Activated CD4-positive, CD25-positive, alpha-beta regulatory T cell treated with anti-CD3 and anti-CD28 coated beads, Interleukin-2, amount 50 U/mL, for 16 hours (primary cell): ENCODE measurements at places on chromosomes 7 and 10.

DNA sequence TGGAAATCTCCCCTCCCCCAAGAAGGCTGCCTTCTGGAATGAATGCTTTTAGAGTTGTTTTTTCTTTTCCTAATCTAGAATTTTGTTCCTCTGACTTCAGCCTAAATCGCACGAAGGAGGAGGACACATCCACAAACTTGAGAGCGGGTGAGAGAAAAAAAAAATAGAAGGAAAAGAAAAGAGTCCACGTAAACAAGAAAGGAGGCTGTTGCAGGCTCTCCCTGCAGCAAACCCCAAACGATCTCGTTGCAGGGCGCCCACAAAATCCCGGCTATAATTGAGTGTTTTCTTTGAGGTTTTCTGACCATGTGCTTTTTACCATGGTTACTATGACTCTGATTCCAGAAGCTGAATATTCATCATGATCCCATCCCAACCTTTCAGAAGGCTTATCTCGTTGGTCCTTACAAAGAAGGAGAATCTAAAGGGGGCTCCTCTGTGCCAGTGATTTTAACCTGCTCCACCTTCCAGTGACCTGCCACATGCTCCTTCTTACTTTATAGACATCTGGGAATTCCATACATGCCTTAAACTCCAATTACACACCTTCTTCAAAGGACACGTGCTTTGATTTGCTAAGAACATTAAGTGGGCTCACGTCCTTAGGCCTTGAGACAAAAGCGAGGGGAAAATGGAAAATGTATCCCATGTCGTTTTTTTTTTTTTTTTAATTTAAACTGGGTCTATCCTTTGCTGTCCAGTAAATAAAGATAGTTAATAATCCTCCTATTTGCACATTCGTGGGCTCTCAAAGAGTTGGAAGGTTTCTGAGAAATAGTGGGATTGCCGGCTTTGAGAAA, 5.8 kb downstream of the TWIST1 start:
- DNase-seq, result no peak

DNA sequence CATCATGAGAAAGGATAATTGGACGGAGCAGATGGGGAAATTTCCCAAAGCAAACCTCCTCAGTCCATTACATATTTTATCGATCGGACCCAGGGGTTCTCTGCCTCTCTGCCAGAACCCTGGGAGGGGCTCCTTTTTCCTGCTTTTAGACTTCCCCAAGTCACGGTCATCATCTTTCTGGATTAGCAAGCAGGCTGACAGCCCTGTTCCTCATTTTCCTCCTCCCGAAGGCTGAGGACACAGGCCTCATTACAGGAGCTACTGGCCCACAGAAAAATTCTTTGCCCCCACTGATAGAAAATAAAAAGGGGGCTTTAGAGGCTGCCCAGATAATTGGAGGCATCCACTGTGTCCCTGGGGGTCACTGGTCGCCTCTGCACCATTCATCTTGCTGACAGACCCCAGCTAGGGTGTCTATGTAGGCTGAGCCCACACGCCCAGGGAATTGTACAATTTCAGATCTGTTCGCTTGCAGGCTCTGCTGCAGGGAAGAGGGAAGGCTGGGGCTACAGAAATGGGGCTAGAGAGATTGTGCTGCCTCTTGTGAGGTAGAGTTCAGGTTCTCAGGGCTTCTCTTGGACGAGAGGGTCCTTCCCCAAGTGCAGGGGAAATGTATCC, 125.7 kb upstream of the SDK1 start:
- DNase-seq, result no peak

GRCh38 chr7:117004899-117005298, 51.6 kb downstream of the ST7 start:
- no peak for DNase-seq

GRCh38 chr7:31549611-31550010, 35.7 kb downstream of the ITPRID1 start:
- DNase-seq, result no peak

- no peak for DNase-seq
These were observed 102.3 kb upstream of the PPIF start for GRCh38 chr10:79244841-79245504.

DNA sequence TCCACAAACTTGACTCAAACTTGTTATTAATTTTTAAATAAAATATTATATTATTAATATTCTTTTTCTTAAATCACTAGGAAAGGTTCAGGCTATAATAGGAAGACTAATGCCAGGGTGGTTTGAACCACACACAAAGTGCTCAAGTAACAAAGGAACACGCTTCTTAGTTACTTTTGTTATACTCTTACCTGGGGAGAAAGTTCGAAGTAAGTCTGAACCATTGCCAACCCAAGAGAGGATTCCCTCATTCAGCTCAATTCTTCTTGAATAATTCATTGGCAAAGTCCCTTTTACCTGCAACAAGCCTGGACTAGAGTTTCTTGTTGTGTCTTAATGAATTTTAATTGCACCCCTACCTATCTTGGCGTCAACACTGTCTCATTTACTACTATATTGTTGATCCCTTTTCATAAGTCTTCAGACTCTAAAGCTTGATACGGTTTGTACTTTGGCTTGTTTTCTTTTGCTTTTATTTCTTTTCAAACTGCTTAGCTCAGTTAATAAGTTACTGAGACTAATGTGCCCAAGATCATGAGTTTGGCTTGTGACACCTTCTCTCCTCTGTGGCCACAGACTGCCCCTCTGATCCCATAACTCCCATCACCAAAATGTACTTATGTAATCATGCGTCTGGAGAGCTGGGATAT, 10.2 kb upstream of the C10orf67 start:
- no peak for DNase-seq

DNA sequence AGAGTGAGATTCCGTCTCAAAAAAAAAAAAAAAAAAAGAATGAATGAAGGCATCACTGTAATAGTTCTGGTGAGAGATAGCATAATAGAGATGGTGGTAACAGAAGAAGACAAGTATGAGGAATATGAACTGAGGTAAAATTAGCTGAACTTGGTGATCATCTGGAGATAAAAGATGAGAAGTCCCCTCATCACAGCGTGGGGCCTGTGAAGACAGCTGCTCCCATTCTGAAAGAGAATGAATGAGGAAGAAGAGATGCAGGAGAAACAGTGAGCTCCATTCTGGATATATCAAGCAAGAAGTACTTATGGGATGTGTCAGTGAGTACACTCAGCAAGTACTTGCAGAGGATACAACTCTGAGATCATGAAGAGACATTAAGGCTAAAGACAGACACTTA, 28.7 kb downstream of the ARMH3 start:
- DNase-seq, result no peak

GRCh38 chr7:3592401-3593134, 291.5 kb downstream of the SDK1 start:
- no peak for DNase-seq

- no peak for DNase-seq
These were observed 846 bp downstream of the MRLN start for GRCh38 chr10:59752278-59752940.

GRCh38 chr7:114842551-114843065, 79.3 kb upstream of the MDFIC start:
- no peak for DNase-seq

DNA sequence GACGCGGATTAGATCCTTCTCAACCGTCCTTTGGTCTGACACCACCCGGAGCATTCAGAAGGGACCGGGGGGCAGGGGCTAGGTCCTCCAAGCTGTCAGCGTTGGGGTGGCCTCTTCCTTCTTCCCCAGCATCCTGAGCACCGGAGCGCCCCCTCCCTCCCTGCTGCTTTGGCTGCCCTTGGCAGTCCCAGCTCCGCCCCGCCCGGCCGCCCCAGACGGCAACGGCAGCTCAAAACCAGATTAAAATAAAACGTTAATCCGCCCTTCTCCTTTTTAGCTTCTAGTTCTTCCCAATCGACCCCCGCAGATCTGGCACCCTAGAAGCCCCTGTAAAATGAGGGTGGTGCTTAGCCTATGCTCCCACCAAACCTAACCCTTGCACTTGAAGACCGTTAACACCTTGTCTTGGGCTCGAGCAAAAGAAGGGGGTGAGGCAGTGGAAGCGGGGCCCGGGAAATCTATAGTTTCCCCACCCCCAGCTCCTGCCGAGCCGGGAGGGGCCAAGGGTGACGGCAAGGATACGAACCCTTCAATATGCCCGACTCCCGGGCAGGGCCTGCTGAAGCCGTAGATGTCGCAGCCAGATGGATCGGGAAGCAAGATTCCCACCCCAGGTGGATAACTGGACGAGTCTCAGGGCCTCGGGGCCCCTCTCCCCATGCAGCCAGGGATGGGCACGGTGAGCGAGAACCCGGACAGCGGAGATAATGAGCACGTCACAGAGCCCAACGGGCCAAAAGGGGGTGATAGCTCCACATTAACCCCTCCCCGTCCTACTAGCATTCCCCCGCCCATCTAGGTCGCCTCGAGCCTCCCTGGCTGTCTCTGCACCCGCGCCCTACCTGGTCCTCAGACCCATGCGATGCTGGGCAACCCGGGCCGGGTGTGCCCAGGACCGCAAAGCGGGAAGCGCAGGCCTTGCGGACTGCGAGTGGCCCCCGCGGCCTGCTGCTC, 169.7 kb downstream of the NRF1 start:
- no peak for DNase-seq
